Hematopoietic multipotent progenitor cell treated with erythropoietin and hydrocortisone succinate and interleukin-3 and kit ligand, for 6 days (in vitro differentiated cells): ENCODE measurements at places on chromosomes 11 and 22.
A peak's percentile ranks its signal among the peaks of the same experiment; 100 is the strongest.

DNA sequence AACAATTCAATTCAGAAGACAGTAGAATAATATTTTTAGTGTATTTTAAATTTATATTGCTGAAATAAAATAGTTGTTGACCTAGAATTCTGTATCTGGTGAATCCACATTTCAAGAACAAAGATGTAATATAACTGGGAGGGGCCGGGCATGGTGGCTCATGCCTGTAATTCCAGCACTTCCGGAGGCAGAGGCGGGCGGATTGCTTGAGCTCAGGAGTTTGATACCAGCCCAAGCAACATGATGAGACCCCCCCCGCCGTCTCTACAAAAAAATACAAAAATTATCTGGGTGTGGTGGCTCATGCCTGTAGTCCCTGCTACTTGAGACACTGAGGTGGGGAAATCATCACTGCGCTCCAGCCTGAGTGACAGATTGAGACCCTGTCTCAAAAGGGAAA, 72.6 kb downstream of the CD82 start:
- no peak for DNase-seq

DNA sequence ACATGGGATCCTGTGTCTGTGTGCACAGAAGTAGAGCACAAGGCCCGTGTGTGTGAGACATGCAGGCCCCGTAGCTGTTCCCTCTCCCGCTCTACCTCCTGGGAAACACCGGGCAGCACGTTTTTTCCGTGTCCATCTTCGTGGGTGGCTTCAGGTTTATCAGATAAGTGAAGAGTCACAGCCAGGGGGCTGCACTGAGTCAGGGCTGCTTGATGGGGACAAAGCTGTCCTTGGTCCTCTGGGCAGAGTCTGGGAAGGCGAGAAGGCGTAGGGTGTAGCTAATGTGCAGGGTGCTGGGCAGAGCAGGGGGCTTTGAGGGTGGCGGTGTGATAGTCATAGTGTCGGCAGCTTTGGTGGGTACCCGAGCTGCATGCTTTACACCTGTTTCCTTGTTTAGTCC, 23.7 kb downstream of the INCENP start:
- DNase-seq: no peak

DNA sequence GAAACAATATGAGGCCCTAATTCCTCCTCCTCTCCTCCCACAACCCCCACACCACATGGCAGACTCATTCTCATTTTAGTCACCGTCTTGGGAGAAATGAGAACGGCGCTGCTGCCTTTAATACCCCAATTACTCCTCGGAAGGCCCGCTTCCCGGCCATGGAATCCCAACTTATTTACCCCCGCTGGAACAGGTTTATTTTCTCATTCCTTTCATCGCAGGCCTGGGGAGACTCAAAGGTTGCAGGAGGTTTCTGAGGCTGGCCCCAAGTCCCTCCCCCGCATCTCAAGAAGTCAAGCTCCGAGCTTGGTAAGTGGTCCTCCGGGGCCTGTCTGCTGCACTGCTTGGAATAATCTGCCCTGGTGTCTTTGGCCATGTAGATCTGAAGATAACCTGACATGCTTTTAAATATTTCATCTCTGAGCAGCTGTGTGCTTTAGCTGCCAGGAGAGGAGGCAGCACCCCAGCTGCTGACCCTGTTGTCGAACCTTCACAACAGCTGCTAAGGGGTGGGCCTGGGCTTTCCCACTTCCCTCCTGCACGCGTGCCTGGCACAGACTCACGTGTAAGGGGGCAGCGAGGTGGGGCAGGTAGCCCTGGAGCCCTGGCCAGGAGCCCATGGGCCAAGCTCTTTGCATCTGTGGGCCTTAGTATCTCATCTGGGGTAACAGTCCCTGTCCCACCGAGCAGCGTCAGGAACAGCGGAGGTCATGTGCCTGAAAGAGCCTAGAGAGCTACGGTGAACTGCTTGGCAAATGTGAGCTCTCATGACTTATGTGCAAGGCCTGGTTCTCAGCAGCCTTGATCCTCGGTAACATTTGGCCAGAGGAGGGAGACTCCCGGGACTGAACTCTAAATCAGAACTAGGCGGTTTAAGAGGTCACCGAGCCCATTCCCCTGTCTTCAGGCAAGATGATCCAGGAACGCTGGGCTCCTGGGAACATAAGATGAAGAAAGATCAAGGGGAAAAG, 164.6 kb downstream of the ST3GAL4 start:
- DNase-seq: no peak

DNA sequence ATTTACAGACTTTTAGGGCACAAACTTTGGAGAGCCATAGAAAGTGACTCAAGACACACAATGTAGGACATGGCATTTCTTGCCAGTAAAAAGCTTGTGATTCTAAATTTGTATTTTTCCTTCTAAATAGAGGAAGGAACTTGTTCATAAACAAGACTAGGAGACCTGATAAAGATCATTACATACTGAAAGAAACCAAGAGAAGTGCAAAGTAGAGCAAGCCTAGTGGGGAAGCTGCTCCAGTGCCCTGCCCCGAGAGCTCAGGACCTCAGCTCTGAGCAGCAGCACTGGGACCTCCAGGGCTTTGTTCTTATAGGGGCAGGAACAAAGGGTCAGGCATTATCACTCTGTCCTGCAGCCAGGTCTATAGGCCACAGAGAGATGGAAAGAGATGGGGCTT, 7.2 kb downstream of the IRAG1 start:
- DNase-seq: peak; percentile 30

DNA sequence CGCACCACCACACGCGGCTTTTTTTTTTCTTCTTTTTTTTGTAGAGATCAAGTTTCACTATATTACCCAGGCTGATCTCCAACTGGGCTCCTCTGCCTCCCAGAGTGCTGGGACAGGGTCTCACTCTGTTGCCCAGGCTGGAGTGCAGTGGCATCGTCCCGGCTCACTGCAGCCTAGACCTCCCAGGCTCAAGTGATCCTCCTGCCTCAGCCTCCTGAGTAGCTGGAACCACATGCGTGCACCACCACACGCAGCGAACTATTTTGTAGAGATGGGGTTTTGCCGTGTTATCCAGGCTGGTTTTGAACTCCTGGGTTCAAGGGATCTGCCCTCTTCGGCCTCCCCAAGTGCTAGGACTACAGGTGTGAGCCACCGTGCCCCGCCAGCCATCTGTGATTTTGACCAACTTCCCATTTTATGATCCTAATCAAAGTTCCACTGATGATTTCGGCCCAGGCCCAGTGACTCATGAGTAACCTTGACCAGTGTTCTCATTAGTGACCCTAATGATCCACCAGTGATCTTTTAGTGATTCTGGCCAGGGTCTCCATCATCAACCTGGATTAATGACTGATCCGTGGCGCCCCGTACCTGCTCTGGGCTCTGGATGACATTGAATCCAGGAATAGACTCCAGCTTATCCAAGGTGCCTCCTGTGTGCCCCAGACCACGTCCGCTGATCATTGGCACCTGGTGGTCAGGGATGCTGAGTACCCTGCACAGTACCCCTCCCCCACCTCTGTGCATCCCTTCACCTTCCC, 1.7 kb downstream of the TYMP start:
- no peak for DNase-seq

- peak; percentile 52 for DNase-seq
Measured at GRCh38 chr11:12914400-12914912, 94.7 kb upstream of the RASSF10 start.

GRCh38 chr11:83779876-83780275, 493.7 kb upstream of the CCDC90B start:
- DNase-seq: no peak

GRCh38 chr11:118295815-118296454, 8.6 kb upstream of the CD3E start:
- DNase-seq: peak; percentile 52

- DNase-seq: no peak
Measured at GRCh38 chr11:73286240-73286810, 14.2 kb downstream of the P2RY6 start.

DNA sequence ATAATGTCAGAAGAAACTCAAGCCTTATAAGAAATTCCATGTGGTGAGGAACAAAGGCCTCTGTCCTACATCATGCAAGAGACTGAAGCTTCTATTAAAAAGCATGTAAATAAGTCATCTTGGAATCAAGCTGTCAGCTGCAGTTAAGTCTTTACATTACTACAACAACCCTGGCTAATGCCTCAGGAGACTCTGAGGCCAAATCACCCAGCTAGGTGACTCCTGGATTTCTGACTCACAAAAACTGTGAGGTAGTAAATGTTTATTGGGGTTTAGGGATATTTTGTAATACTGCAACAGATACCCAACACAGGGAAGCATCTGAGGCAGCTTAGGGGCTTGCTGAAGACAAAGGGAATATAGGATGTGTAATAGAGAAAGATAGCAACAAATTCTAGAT, 89.6 kb downstream of the C11orf87 start:
- DNase-seq: no peak

GRCh38 chr11:123235656-123236261, 40.7 kb upstream of the CLMP start:
- no peak for DNase-seq

- no peak for DNase-seq
Measured at GRCh38 chr11:124870430-124870829, 5.2 kb downstream of the ROBO3 start.

- no peak for DNase-seq
Measured at GRCh38 chr22:44869196-44869595, 116.8 kb downstream of the ARHGAP8 start.

DNA sequence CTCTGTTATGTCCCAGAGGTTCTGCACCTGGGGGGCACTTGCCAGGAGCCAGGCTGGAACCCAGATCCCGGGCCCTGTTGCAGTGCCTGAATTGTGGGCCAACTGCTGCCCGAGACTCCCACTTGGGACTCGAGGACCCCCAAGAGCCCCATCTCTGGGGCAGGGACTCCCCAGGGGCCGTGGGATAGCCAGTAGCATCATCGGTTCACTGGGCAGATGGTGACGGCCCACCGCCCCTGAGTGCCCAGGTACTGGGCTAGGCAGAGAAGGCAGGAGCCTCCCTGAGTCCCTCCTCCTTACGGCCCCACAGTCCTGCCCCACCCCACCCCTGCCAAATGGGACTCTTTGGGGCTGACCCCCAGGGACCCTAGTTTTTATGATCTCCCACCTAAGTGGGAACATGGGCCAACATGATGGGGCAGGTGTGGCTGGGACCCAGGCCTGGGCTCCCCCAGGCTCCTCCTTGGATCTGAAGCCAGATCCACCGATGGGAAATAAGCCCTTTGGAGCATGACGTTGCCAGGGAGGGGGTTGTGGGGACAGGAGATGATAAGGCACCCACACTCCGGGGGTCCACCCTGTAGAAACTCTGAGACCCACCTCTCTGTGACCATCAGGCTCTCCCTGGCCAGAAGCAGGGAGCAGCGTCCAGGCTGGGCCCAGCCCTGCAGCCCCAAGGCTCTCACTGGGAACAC, 94.5 kb upstream of the FGF3 start:
- no peak for DNase-seq

DNA sequence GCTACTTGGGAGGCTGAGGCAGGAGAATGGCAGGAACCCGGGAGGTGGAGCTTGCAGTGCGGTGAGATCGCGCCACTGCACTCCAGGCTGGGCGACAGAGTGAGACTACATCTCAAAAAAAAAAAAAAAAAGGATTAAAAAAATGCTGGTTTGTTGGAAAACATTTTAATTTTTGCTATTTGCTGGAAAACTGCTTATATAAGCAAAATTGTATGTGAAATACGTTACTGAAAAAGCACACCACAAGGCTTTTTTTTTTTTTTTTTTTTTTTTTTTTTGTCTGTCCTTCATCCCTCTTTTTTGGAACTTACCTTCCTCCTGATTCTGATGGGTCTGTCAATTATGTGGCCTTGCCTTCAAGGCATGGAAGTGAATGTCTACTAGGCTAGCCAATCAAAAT, 40.8 kb downstream of the DCDC1 start:
- DNase-seq: no peak

GRCh38 chr11:72378704-72379383, 55.5 kb downstream of the CLPB start:
- DNase-seq: no peak

DNA sequence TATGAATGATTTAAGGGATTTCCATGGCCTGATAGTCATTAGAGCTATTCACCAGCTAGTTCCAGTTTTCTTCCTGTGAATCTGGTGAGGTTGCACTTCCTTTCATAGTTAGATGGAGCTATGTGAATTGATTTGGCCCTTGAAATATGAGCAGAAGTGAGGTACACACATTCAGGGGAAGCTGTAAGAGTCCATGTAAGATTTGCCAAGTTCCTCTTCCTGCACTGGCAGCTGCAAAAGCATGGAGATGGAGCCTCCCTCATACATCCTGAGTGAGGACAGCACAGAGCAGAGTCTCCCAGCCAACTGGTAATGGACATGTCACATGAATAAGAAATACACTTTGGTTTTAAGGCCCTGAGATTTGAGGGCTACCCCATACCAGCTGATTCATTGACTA, 111.7 kb downstream of the CD44 start:
- no peak for DNase-seq

DNA sequence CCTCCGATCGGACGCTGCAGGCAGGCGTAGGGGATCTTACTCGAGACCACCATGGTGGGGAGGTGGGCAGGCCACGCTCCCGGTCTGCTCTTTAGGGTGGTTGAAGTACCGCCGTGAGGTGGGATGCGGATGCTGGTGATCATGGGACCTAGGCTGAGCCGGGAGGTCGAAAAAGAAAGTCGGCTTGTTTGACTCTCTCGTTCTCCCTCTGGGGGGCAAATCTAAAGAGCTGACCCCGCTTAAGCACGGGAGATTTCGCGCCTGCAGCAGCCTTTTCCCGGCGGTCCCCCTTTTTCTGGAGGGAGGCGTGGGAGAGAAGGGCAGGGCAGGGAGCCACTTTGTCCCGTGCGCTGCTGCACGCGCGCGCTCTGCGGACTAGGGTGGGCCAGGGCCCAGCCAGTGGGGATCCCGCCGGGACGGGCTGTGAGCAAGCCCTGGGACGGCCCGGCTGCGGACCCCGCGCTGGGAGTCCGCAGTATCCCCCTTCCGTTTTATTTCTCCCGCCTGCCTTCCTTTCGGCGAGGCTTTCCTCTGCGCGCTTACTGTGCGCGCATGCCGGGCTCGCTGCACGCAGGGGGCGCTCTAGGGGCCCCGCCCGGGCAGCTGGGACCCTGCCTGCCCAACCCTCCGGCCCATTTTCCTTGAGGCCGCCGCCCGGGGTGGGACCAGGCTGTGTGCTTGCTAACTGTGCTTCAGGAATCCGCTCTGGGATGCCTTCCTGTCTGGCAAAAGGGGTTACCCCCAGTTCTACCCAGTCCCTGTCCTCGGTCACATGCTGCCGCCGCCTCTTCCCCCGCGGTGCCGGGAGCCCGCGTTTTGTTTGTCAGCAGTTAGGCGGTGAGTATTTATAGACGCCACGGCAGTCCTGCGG, 81.0 kb downstream of the PRR5L start:
- peak; percentile 41 for DNase-seq

GRCh38 chr22:45548247-45548840, 45.7 kb downstream of the FBLN1 start:
- no peak for DNase-seq
